Activated CD4-positive, alpha-beta T cell treated with anti-CD3 and anti-CD28 coated beads for 1 hour (primary cell): ENCODE measurements at places on chromosomes 12 and 14.

- no peak for DNase-seq
These were observed 912.4 kb downstream of the VRK1 start for GRCh38 chr14:97709552-97709951.

DNA sequence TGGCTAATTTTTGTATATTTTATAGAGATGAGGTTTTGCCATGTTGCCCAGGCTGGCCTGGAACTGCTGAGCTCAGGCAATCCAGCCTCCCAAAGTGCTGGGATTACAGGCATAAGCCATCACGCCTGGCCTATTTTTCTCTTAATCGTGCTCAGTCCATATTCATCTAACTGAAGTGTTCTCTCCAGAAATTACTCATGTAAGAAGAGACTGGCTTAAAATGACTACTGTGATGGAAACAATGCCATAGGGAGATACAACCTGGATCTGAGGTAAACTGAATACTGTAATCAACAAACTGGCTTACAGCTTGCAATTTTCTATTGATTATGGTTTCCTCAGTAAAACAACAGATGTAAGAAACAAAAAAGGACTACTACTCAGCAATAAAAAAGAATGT lies 21.1 kb downstream of the NUMB start:
- no peak for DNase-seq

- no peak for DNase-seq
These were observed 25.3 kb downstream of the NUAK1 start for GRCh38 chr12:106113446-106113823.

- DNase-seq: no peak
These were observed 60.4 kb downstream of the PPP1R36 start for GRCh38 chr14:64610049-64610746.

GRCh38 chr12:109461846-109462756 lies 15.0 kb downstream of the KCTD10 start:
- no peak for DNase-seq

GRCh38 chr12:442235-442884 lies 17.4 kb upstream of the B4GALNT3 start:
- DNase-seq: no peak

DNA sequence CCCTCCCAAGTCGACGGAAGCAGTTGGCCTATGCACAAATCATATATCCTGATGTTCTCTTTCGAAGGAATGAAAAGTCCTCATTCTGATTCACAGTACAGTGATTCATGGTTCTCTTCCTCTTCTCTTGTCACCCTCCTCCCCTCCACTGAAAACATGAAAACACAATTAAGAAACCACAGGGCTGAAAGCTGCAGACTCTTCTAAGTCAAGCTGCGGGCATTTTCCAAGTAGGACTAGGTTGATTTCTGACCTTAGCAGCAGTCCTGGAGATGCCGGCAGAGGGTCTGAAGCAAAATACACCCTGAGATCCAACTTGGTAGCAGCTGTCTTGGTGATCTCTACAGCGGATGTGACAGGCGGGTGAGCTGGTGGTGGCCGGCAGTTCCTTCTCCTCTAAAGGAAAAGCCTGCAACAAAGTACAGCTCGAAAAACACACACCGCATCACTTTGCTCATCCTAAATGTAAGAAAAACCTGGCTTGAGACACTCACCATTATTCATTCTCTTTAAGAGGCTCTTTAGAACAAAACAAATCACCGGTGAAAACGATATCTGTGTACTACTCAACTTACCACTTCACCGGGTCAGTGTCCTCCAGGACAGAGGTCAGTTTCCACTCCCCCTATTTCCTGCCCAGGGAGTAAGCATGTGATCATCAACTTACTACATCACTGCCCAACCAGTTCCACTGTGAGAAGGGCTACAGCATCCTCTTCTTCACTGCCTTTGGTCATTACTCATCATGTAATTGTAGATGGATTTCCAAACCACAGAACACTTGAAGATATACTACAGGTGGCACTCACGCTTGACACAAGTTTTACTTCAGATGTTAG lies 6.0 kb downstream of the TMCC3 start:
- DNase-seq: no peak

GRCh38 chr12:76379261-76379660 lies 31.0 kb upstream of the BBS10 start:
- DNase-seq: no peak

GRCh38 chr14:86802726-86803125 lies 1190.3 kb downstream of the GALC start:
- no peak for DNase-seq

GRCh38 chr12:112932485-112933128 lies 5.7 kb upstream of the OAS3 start:
- no peak for DNase-seq

DNA sequence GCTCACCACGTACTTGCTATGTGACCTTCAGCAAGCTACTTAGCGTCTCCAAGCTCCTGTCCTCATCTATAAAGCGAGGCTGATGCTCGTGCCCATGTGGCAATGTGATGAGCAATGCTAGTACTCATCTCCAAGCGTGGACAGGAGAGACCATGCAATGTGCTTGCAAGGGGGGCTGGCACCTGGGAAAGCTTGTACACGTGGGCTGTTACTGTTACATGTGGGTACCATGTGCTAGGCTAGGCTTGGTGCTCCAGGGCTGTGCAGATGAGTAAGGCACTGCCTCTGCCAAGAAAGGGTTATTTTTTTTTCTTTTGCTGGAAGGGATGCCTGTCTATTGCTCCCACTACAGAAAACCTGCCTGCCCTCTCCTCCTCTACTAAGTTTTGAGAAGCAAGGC lies 46.6 kb downstream of the TSPAN11 start:
- DNase-seq: no peak

GRCh38 chr14:52124791-52125684 lies 56.2 kb upstream of the NID2 start:
- no peak for DNase-seq

DNA sequence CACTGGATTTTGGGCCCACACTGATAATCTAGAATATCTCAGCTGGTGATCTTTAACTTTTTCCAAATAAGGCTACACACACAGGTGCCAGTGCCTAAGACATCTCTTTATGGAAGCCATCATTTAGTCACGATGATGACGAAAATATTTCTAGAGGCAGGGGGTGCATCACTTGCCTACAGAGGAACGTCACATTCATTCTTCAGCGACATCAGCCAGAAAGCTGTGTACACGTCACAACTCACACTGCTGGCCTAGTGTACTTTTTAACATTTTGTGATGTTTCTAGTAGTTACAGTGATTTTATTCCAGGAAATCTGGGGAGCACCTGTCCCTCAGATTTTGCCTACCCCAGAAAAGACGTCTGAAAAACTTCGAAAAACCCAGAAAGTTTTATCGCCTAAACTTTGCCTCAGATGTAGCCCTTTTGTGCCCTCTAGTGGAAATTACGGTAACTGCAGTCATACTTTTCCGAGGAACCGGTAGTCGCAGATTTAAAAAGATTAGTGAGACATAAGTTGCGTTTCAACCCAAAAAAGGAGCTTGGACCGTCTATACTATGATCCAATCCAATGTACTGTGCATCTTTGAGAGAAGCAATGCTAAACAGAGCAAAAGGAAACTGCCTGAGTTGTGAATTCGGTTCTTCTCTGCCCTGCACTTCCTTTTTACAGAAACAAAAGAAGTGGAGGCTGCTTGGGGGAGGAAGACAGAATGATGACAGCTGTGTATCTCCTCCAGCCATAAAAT lies 64.3 kb upstream of the STON2 start:
- no peak for DNase-seq

GRCh38 chr14:57987051-57987450 lies 121.2 kb upstream of the SLC35F4 start:
- DNase-seq: no peak

DNA sequence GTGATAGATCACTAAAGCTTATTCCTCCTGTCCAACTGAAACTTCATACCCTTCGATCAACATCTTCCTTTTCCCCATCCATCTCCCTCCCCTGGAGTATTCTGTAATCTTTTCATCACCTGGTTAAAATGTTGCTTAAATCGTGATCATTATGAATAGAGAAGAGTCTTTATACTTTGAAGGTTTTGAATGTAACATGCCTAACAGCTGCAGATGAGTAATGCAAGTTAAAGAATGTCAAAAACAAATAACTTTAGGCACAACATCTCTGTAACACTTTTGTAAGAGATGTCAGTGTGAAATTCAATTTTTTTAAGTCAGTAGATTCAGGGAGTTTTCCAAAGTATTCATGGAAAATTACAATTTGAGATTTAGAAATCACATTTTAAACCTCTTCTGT lies 25.0 kb downstream of the RXYLT1 start:
- no peak for DNase-seq

GRCh38 chr12:11321980-11322379 lies 11.7 kb upstream of the PRB4 start:
- DNase-seq: no peak

DNA sequence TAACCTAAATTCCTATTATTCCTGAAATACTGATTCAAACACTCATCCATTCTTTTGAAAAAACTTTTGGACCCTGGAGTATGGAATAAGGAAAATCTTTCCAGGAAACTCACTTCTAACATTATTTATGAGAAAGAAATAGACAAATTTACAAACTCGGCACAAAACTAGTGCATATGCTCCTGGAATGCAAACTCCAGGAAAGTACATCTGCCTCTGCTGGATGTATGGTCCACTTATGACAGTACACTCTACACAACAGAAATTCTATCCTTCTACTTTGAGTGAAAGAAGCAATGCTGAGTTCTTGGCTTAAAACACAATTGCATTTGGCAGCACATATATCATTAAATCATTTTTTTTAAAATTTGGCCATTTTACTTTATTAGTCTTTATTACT lies 700.5 kb upstream of the STXBP6 start:
- no peak for DNase-seq

DNA sequence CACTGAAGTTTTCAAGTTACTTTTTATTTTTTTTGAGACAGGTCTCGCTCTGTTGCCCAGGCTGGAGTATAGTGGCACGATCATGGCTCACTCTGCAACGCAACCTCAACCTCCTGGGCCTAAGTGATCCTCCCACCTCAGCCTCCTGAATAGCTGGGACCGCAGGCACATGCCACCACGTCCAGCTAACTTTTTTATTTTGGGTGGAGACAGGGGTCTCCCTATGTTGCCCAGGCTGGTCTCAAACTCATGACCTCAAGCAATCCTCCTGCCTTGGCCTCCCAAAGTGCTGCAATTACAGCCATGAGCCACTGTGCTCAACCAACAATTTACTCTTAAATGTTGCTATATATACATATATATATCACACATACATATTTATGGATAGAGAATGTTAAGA lies 27.4 kb upstream of the LGALS3 start:
- DNase-seq: no peak

GRCh38 chr14:76710056-76711010 lies 50.9 kb upstream of the VASH1 start:
- no peak for DNase-seq

- no peak for DNase-seq
These were observed 93.2 kb downstream of the FLRT2 start for GRCh38 chr14:85622986-85623685.

DNA sequence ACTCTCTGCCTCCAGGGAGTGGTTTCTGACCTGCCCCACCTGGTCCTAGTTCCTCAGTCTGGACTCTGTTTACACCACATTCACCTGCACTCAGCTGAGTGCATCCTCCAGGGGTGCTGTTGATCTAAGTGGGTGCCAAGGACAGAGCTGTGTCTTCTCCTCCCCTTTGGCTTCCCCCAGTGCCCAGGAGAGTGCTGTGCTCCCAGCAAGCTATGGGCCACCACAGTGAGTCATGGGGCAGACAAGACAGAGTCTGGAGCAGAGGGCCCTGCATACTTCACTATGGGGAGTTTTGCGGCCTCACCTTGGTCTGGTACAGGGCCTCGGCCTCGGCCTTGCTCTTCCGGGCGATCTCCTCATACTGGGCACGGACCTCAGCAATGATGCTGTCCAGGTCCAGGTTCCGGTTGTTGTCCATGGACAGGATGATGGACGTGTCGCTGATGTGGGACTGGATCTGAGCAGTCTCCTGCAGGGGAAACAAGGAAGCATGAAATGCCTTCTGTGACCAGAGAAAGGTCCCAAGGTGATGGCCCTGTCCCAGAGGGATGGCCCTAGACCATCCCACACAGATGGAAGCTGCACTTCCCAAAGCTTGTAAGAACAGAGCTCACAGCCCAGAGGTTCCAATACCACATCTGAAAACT lies 4.9 kb downstream of the KRT73 start:
- DNase-seq: no peak

GRCh38 chr14:59161561-59162175 lies 26.8 kb upstream of the DAAM1 start:
- no peak for DNase-seq

DNA sequence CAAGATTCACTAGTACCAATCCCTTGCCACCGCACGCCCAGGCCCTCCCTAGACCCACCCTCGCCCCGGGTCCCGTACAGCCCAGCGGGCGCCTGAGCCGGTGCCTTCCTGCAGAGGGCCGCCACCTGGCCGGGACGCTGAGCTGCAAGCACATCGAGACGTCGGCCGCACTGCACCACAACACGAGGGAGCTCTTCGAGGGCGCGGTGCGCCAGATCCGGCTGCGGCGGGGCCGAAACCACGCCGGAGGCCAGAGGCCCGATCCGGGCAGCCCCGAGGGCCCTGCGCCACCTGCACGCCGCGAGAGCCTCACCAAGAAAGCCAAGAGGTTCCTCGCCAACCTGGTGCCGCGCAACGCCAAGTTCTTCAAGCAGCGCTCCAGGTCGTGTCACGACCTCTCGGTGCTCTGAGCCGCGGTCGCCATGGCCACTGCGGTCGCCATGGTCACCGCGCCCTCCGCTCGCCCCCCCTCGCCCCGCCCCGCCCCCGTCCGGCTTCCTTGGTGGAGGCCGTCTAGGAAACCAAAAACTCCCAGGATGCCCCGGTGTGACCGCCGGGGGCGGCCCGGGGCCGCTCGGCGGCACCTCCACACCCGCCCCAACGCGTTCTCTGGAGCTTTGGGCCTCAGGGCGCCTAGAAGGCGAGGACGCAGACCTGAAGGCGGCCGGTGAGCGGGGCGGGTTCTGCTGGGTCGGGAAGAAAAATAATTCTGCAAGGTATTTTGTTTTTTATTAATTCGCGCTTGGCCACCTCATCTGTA lies 3.7 kb downstream of the REM2 start:
- DNase-seq: peak; percentile 52

DNA sequence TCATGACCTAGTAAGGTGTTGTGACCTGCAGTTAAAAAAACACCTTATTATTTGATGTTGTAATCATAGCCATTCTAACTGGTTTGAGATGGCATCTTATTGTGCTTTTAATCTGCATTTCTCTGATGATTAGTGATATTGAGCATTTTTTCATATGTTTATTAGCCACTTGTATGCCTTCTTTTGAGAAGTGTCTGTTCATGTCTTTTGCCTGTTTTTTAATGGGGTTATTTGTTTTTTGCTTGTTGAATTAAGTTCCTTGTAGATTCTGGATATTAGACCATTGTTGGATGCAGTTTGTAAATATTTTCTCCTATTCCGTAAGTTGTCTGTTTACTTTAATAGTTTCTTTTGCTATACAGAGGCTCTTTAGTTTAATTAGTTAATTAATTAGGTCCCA lies 41.0 kb downstream of the PRORP start:
- DNase-seq: no peak

DNA sequence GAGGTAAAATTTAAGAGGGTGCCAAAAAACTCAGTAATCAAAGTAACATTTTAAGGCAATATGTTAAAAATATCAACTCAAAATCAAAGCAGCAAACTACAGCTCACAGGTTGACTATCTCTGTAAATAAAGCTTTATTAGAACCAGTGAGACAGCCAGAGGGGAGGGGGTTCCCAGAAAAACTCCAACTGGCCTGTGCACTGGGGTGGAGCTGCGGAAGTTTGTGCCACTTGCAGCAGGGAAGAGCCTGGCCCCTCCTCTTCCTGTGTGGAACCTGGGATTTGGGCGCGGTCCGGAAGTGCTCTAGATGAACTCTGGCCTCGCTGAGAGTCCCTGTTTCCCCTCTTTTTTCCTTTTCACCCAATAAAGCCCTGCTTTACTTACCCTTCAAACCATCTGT lies 8.1 kb downstream of the STON2 start:
- no peak for DNase-seq

GRCh38 chr14:102116361-102117180 lies 23.1 kb upstream of the WDR20 start:
- no peak for DNase-seq
